ENCODE measurements at places on chromosomes 2 and 18. TPM values are rescaled to one million over a fixed set of nuclear protein-coding genes. Genes with fewer than 3 reads are reported as not detected.

The GAREM1 gene
- 7.9 TPM for total RNA-seq

The COLEC11 gene
- not detected for total RNA-seq

DNA sequence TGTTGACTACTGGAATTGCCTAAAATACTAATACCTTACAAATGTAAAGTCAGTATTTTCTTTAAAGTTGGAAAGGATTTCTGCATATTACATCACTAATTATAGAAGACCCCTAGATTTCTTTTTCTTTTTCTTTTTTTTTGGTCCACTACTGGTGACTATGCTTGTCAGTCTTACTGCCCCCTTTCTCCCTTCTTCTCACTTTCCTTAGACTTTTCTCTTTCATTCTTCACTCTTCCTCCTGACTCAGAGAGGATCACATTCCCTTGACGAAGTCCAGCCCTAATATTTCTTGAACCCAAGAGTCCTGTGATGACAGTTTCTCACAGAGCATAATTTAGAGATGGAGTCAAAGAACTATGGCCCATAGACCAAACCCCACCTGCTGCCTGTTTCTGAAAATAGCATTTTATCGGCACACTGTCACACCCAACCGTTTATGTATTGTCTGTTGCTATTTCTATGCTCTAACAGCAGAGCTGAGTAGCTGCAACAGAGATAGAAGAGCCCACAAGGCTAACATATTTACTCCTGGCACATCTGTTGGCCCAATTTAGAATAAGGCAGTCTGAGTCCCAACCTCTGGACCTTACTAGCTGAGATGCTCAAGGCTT lies 40.6 kb upstream of the RIOK3 start:
- no peak overlapping the region for H3K4me3 ChIP-seq
- H3K36me3 ChIP-seq, result no peaks in the 10 kb centered on the region
- no peaks in the 10 kb centered on the region for H3K4me1 ChIP-seq
- no peak for DNase-seq

- H3K27ac ChIP-seq, result no peak overlapping the region
- H3K27me3 ChIP-seq, result no peaks in the 10 kb centered on the region
- no peak for DNase-seq
- no peaks in the 10 kb centered on the region for H3K36me3 ChIP-seq
- H3K4me1 ChIP-seq, result no peaks in the 10 kb centered on the region
These were observed 117.8 kb downstream of the CTIF start for GRCh38 chr18:48656582-48656981.

DNA sequence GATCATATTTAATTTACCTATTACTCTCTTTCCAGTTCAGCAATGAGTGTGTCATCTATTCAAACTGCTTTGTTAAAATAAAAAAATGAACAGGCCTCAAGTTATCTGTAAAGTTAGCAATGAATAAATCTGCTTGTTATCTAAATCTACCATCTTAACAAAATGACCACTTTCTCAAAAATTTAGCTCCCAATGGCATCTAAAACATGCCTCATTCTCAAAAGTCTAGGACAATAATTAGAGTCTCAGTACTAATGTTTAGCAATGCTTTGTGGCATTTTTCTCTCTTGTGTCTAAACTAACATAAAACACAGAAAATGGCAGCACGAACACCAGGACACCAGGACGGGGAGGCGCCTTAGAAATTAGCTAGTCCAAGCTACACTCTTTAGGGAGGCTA lies 3.6 kb upstream of the ASAP2 start:
- H3K4me1 ChIP-seq, result peaks cover 8% of the 10 kb centered on the region
- no peaks in the 10 kb centered on the region for H3K36me3 ChIP-seq
- DNase-seq, result no peak
- no peaks in the 10 kb centered on the region for H3K27me3 ChIP-seq

All from transverse colon (tissue), 4 donors.